ENCODE measurements at places on chromosomes 4 and X.

DNA sequence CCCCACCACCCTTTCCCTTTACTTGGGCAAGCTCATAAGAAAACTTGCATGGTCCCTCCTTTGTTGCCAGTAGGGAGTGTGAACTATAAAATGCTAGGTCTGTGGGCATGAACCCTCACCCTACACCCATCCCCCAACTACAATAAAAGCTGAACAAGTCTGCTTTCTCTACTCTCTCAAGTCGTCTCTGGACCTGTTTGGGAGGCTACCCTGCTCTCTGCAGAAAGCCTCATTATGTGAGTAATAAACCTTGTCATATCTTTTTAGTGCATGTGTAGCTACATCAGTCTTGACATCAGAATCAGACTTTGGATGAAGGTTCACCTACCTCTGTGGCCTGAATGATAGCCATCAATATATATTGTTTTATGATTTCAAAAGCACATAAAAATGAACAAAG is 155.4 kb upstream of the FAM241A start:
- DNase-seq = no peak

DNA sequence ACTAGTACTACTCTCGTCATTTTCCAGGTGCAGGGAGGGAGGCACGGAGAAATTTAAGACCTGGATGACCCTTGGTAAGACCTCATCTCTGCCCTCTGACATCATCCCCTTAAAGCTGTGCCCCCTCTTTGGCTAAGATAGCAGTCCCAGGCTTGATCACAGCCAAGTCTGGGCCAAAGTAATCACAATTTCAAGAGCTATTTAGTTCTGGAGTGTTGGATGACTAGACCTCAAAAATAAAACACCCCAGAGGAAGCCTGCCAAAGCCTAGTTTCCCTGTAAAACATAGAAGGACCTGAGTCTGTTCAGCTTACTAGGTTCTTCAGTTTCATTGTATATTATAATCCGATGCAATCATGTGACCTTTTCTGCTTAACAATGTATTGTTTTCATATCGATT is 144.6 kb upstream of the ARHGEF9 start:
- DNase-seq = no peak

DNA sequence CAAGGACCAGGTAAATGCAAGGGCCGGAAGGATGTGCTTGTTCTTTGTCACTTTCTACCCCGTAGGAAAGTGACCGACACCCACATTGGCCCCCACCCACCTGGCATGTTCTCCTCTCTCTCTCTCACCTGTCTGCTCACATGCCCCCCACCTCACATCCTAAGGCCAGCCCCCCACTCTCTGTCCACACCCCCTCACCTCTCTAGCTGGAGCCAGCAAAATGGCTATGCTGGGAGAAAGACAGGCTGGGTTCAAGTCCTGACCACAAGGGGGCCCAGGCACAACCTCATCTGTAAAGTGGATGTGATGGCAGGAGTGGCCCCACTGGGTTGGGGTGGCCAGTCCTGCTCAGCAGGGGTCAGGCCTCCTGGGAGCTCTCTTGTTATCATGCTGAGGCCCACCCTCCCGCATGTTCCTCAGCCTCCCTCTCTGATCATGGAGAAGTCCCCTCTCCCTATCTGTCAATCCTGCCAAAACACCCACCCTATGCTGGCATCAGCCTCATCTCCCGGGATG is 1.7 kb upstream of the PPP2R2C start:
- DNase-seq = peak; percentile 14

DNA sequence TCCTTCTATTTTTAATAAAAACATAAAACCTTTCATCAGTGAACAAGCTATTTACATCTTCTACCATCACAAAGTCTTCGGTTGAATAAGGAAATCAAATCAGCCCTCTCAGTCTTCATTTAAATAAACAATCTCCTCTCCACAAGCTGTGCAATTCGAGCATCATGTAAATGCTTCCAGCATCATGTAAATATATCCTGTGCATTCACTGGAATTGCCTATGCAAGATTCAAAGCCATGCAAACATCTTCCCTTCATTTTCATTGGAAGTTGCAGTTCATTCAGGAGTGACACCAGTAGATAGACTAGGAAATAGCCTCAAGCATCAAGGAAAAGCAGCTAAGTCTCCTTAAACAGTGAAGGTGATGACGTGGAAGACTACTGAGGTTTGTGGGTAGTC is 77.7 kb upstream of the PCDH19 start:
- DNase-seq = no peak

GRCh38 chr4:6090931-6091330 is 72.7 kb upstream of the C4orf50 start:
- no peak for DNase-seq

GRCh38 chr4:2061186-2062131 is 2.3 kb downstream of the NAT8L start:
- DNase-seq = no peak
